ENCODE measurements at places on chromosomes 2 and 18. TPM values are rescaled to one million over a fixed set of nuclear protein-coding genes. Genes with fewer than 3 reads are reported as not detected.
A peak's percentile ranks its signal among the peaks of the same experiment; 100 is the strongest.

DNA sequence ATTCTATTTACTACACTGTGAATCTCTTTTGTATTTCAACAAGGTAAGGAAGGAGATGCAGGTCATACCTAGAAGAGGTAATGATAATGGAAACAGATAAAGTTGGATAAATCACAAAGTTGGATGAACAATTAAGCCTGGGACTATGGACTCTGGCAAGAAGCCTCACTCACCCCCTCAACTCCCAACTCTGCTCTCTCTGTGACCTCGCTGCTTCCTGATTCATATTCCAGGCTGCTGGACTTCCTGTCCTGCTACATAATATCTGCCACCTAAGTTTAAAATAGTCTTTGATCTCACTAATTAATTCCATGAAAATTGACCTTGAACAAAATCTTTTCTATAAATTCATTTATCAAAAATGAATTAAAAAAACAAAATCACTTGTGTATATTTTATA is 215.3 kb downstream of the CALCRL start:
- DNase-seq: no peak
- H3K4me1 ChIP-seq: no peaks in the 10 kb centered on the region
- H3K36me3 ChIP-seq: no peaks in the 10 kb centered on the region
- H3K4me3 ChIP-seq: no peak overlapping the region
- H3K27me3 ChIP-seq: no peaks in the 10 kb centered on the region

- H3K27me3 ChIP-seq: no peaks in the 10 kb centered on the region
- H3K36me3 ChIP-seq: no peaks in the 10 kb centered on the region
- H3K27ac ChIP-seq: no peak overlapping the region
- H3K4me1 ChIP-seq: peaks cover 57% of the 10 kb centered on the region
- DNase-seq: no peak
- no peak overlapping the region for H3K4me3 ChIP-seq
Measured at GRCh38 chr2:96895032-96895745, 25.3 kb upstream of the SEMA4C start.

The ABCB11 gene
- not detected for total RNA-seq

The CCDC142 gene
- total RNA-seq: 5.8 TPM

DNA sequence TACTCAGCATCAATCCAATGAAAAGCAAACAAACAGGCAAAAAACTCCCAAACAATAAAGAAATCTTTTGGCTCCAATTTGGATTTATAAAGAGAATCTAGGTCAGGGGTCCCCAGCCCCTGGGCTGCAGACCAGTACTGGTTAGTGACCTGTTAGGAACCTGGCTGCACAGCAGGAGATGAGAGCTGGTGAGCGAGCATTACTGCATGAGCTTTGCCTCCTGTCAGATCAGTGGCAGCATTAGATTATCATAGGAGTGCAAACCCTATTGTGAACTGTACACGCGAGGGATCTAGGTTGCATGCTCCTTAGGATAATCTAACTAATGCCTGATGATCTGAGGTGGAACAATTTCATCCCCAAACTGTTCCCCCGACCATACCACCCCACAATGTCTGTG is 102.2 kb downstream of the KIAA1328 start:
- H3K36me3 ChIP-seq: peaks cover 23% of the 10 kb centered on the region
- no peak overlapping the region for H3K27ac ChIP-seq
- H3K4me3 ChIP-seq: no peak overlapping the region
- H3K4me1 ChIP-seq: no peaks in the 10 kb centered on the region
- no peaks in the 10 kb centered on the region for H3K27me3 ChIP-seq
- DNase-seq: no peak

The PLGLB2 gene
- total RNA-seq: not detected

The PAIP2B gene
- 3.0 TPM for total RNA-seq

The CGREF1 gene
- total RNA-seq: 6.6 TPM

DNA sequence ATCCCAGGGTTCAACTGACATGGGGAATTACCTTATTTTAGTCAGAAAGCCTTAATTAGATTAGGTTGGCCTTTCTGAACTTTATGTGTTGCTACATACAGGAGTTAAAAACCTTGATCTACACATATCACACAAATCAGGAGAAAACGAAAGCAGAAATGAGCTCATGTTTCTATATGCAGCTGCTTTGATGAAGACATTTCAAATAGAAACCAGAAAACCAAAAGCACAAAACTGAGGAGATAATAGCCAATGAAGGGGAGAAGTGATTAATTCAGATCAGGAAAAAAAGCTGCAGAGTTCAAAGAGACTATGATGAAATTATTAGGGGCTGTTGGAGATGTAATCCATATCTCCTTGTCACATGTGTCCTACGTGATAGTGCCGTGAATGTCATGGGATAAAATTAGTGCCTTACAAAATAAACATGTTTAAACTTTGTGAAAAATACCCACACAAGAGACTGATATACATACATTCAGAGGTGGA is 255.0 kb downstream of the CAMKMT start:
- peaks cover 7% of the 10 kb centered on the region for H3K4me1 ChIP-seq
- DNase-seq: peak; percentile 22
- peaks cover 3% of the 10 kb centered on the region for H3K36me3 ChIP-seq
- no peaks in the 10 kb centered on the region for H3K27me3 ChIP-seq
- H3K27ac ChIP-seq: no peak overlapping the region

DNA sequence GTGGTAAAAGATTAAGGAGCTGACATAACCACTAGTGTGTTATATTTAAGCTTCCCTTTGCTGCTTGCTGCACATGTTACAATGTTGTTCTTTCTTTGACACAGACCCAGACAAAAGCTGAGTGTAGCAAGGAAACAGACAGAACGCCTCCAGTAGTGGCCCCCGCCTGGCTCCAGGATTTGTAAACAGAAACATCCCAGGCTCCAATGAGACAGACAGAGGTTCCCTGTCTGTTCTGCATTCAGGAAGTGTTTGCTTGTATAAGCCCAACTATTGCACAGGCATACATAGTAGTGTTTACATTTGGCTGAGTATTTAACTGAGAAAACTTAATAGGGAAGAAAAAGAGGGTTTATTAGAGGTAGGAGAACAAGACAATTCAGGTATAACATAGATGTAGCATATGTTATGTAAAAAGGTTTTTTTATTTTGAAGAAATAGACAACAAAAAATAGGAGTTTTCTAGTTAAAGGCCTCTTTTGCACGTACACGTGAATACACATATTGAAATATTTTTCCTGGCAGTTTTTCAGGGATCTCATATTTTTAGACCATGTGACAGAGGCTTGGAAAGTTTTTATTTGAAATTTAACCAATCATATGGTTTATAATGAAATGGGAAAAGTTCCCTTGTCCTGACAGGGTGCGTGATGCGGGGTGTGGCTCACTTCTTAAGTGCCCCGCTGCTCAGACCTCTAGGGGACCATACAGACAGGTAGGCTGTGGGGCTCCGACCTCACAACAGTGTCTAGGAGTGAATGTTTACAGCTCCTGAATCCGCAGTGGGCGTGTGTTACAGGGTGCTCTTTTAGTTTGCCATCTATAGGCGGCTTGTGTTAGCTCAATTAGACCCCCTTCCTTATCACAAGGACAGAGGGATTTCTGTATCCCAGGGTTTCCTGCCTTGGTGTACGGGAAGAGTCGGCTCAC is 118.4 kb downstream of the BMPR2 start:
- H3K27me3 ChIP-seq: no peaks in the 10 kb centered on the region
- H3K27ac ChIP-seq: no peak overlapping the region
- H3K4me1 ChIP-seq: no peaks in the 10 kb centered on the region
- H3K36me3 ChIP-seq: no peaks in the 10 kb centered on the region
- DNase-seq: no peak
- H3K4me3 ChIP-seq: no peak overlapping the region

All from activated naive CD4-positive, alpha-beta T cell treated with anti-CD3 and anti-CD28 coated beads for 36 hours (primary cell).